ENCODE measurements at places on chromosomes 7 and 10.

GRCh38 chr10:17229717-17229966, 1.6 kb downstream of the VIM start:
- no peak for DNase-seq

DNA sequence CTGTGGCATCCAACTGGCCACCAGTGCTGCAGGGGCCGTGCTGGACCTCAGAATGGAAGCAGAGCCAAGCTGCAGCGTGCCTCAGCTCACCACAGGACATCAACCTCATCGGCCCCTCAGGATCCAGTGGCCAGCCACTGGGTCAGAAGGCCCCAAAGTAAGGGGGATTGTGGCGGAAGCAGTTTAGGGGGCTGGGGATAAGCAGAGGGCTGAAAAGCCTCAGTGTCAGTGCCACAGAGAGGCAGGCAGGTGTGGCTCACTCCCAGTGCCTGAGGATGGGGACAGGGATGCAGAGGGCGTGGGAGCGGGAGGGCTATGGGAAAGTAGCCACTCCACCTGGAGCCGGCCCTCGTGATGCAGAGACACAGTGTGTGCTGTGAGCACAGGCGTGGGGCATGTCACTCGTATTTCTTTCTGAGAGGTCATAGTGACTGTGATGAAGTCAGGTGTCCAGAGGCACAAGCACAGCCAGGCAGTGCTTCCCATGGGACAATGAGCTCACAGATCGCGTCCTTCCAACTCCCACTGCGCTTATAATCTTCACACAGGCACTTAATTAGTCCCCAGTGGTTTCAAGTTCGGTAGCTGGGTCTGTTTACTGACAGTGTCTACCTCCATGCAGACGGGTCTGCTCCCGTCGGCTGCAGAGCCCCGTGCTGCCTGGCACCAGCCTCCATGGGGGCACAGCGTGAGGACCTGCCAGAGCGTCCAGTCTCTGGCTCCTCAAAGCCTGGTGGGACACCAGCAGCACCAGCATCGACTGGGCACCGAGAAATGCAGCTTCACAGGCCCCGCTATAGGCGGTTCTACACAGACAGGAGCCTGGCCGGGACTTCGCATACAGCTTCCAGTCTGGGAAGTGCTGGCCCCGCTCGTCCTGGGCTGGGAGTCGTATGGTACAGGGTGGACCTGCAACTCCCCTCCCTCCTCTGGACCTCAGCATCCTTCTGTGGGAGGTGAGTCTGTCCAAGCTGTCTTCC, 42.9 kb upstream of the CNPY1 start:
- no peak for DNase-seq

GRCh38 chr7:50492770-50493519, 42.8 kb upstream of the FIGNL1 start:
- DNase-seq, result no peak

- DNase-seq, result no peak
Observed at GRCh38 chr10:132590752-132591121, 53.1 kb downstream of the INPP5A start.

DNA sequence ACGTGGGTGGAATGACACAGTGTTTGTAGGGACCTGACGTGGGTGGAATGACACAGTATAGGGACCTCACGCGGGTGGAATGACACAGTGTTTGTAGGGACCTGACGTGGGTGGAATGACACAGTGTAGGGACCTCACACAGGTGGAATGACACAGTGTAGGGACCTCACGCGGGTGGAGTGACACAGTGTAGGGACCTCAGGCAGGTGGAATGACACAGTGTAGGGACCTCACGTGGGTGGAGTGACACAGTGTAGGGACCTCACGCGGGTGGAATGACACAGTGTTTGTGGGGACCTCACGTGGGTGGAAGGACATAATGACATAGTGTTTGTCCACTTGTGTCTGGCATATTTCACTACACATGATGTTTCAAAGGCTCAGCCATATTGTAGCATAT, 19.3 kb downstream of the PPP2R2D start:
- peak; percentile 50 for DNase-seq

- no peak for DNase-seq
Observed at GRCh38 chr10:95908450-95908849, 675 bp downstream of the CC2D2B start.

Data from stimulated activated CD4-positive, alpha-beta T cell treated with anti-CD3 and anti-CD28 coated beads, Interleukin-4, amount 100 ng/mL, for 24 hours (primary cell).